ENCODE measurements at places on chromosomes 11 and 22.

- peak; percentile 48 for DNase-seq
These were observed 320 bp downstream of the CLTCL1 start for GRCh38 chr22:19291218-19291579.

- no peak for DNase-seq
These were observed 96.9 kb downstream of the TEAD1 start for GRCh38 chr11:12770966-12771597.

GRCh38 chr11:115612046-115612730 lies 108.0 kb upstream of the CADM1 start:
- no peak for DNase-seq

DNA sequence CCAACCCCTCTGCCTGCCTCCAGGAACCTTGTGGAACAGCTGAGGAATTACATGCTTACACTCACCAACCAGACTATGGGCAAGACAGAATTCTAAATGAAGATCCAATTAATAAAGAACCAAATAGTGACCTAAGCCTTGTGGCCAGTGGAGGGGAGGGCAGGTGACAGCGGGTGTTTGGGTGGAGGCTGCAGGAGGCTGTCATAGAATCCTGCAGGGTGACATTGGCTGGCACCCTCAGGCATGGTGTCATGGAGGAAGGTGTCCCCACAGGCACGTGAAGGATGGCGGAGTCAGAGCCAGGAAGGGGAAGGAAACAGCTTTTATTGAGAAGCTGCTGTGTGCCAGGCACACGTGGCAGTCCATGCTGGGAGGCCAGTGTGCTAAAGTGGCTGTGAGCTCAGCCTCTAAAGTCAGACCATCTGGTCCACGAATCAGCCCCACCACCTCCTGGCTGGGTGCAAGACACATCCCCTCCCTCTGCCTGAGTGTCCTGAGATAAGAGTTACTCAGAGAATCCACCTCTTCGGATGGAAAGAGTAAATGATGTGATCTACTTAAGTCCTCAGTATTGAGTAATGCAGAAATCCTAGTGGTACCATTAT lies 8.7 kb downstream of the MYO18B start:
- no peak for DNase-seq

GRCh38 chr11:20672575-20672974 lies 3.2 kb downstream of the NELL1 start:
- no peak for DNase-seq

- no peak for DNase-seq
These were observed 43.0 kb upstream of the EIF3D start for GRCh38 chr22:36571991-36572390.

- DNase-seq, result no peak
These were observed 113.3 kb downstream of the TRIM29 start for GRCh38 chr11:120024586-120024985.

DNA sequence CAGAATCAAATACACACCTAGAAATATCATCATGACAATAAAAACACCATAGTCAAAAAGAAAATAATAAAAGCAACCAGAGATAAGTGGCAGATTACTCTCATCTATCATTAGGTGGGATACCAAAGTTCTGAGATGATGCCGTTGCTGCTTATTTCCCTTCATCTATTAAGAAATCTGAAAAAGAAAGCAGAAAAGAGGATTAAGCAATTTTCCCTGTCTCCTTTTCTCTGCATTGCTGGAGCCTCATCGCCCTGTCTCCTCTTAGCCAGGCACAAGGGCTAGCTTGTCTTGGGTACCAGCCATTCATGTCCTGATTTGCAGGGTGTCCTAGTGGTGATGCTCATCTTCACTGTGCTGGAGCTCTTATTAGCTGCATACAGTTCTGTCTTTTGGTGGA lies 3.9 kb upstream of the MS4A14 start:
- DNase-seq, result no peak

GRCh38 chr11:44709966-44710365 lies 16.8 kb upstream of the TSPAN18 start:
- no peak for DNase-seq

DNA sequence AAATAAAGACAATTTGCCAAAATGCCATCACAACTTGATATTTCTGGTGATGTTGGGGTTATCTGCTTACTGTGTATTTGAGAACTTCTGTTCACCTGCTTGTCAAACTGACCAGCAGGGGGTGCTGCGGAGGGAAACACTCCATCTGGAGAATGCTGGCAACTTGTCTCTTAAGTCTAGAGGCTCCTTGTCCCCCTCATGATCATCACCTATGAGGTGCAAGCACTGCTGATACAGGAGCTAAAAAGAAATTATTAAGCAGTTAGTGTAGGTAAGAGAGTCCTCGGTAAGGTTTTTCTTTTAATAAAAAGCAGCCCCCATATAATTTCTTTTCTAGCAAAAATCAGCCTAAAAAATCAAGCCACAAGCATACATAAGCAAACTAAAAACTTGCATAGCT lies 32.7 kb upstream of the GLYATL1B start:
- DNase-seq, result peak; percentile 43

- DNase-seq, result peak; percentile 30
These were observed 5.3 kb upstream of the PSMC3 start for GRCh38 chr11:47431356-47432083.

GRCh38 chr11:44532809-44533208 lies 32.7 kb upstream of the CD82 start:
- DNase-seq, result no peak

DNA sequence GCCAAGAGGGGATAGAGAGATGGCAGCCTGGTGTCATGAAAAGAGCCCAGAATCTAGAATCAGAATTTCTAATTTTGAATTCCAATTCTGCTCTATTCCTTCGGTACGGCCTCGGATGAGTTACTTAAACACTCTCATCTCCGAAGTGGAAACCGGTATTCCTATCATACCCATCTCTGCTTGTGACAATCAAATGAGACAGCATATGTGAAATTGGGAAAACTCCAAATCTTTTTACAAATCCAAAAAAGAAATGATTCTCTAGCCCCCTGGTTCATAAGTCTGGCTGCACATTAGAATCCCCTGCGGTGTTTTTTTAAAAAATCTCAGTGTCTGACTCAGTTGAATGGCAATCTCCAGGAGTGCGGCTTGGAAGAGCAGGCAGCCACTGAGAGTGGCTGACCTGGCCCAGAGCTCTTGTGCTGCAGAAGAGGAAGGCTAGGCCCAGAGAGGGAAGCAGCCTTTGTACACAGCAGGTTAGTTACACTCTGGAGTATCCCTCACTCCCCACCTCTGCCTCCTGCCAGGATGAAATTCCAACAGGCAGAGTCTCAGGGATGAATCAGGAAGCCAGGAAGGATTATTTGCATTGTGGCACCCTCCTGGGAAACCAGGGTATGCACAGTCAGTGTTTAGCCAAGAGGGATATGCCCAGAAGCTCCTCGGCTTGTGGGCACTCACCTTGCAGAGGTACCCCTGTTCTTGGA lies 93.6 kb upstream of the ISX start:
- DNase-seq, result no peak

DNA sequence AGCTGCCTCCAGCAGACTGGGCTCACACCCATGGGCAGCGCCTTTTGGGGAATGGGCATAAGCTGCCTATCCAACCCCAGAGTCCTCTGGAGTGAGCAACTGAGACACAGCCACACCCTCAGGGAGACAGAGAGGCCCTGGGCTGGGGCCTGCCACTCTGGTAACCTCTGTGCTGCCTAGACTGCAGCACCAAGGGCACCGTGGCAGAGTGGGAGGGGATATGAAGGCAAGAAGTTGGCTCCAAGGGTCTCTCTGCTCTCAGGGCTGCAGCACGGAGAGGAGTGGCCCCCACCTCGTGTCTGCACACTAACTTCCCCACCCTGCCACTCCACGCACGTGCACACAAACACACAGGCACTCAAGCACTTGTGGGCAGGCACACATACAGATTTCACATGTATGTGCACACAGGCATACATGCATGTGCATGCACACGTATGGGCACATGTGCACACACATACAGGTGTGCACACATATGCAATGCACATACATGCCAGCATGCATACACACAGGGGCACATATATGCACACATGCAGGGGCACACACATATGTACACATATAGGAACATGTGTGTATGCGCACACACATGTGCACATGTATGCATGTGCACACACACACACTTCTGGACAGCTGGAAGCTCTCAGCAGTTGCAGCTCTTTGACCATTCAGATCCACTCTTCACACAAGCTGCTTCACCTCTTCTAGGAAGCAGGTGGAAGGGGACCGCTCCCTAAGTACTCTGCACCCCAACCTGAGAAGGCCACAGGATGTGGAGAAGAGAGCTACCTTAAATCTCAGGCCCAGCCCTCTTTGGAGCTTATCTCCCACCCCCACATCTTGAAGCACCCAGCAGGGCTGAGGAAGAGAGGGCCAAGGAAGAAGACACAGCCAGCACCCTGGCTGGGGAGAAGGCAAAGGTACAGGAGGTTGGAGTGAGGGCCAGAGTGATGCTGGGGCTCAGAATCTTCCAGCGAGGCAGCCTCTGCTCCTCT lies 4.3 kb downstream of the IGSF9B start:
- no peak for DNase-seq

GRCh38 chr11:44952082-44952481 lies 1.4 kb upstream of the TP53I11 start:
- no peak for DNase-seq

GRCh38 chr11:36300650-36301049 lies 4.6 kb downstream of the PRR5L start:
- peak; percentile 59 for DNase-seq

GRCh38 chr22:26079009-26079408 lies 90.3 kb upstream of the SEZ6L start:
- DNase-seq, result no peak

DNA sequence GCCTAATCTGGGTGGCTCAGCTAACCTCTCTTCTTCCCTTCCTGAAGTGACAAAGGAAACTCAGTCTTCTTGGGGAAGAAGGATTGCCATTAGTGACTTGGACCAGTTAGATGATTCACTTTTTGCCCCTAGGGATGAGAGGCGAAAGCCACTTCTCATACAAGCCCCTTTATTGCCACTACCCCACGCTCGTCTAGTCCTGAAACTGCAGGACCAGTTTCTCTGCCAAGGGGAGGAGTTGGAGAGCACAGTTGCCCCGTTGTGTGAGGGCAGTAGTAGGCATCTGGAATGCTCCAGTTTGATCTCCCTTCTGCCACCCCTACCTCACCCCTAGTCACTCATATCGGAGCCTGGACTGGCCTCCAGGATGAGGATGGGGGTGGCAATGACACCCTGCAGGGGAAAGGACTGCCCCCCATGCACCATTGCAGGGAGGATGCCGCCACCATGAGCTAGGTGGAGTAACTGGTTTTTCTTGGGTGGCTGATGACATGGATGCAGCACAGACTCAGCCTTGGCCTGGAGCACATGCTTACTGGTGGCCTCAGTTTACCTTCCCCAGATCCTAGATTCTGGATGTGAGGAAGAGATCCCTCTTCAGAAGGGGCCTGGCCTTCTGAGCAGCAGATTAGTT lies 14.2 kb upstream of the UVRAG start:
- no peak for DNase-seq

DNA sequence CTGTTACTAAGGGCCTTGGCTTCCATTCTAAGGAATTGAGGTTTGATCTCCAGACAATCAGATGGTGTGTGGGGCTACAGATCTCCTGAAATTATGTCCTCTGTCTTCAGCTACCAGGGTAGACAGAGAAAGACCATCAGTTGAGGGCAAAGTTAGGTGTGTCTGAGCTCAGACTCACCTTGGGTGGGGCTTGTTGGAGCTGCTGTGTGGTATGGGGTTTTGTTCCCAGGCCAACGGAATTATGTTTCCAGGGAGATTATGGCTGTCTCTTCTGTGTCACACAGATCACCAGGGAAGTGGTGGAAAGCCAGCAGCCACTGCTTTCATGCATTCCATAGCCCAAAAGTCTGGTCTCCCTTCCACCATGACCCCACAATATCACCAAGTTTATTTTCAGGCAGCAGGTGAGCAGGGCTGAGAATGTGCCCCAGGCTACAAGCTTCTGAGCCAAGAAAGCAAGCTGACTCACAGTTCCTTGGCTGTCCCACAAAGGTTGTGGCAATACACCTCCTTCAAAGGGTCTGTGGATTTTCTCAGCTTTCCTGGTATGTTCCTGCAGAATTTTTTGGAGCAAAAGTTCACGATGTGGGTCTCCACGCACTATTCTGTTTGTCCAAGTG lies 714.9 kb downstream of the LUZP2 start:
- no peak for DNase-seq

DNA sequence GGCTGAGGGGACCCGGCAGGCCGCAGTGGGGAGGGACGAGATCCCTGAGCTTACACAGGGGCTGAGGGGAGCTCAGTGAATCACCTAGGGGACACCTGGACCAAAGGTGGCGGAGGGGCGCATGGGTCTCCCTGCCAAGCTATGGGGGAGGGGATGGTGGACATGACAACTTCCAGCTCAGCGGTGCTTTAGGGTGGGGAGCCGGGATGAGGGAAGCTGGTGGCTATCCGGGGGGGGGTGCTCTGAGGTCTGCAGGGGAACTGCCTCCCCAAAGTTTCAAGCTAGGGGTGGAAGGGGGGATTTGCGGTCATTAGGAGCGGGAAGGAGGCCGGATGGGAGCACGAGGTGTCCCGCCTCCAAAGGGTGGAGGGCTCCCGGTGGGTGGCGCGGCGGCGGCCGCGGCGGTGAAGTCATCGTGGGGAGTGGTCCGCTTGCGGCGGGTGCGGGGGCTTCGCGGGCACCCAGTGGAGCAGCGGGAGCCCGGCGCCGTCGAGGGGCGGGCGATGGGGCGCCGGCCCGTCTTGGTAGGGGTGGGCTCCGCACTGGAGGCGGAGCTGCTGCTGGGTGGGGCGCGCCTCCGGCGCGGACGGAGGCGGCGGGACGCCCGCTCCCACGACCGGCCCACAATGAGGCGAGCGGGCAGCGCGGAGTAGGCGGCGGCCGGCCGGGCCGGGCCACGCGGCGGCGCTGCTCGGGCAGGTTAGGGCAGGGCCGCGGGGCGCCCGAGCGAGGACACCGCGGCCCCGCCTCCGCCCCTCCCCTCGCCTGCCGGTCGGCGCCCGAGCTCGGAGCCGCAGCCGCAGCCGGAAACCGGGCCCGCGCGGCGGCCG lies at the start of gene MICALL1:
Gene MICALL1 (plus strand): TSS at position 764 of the 830 bp plus-strand sequence. CDS start 126 bp downstream, outside the sequence.
- peak; percentile 79 for DNase-seq

- DNase-seq, result no peak
These were observed 29.9 kb downstream of the MICAL2 start for GRCh38 chr11:12140186-12140793.

GRCh38 chr11:88038063-88038462 lies 137.2 kb downstream of the RAB38 start:
- DNase-seq, result no peak

- no peak for DNase-seq
These were observed 5.0 kb downstream of the BSCL2 start for GRCh38 chr11:62702246-62702645.

- DNase-seq, result no peak
These were observed 141.1 kb downstream of the RCN1 start for GRCh38 chr11:32231909-32232493.

- DNase-seq, result no peak
These were observed 28.1 kb upstream of the MN1 start for GRCh38 chr22:27829620-27830019.
